ENCODE measurements at places on chromosomes 1 and 21.

DNA sequence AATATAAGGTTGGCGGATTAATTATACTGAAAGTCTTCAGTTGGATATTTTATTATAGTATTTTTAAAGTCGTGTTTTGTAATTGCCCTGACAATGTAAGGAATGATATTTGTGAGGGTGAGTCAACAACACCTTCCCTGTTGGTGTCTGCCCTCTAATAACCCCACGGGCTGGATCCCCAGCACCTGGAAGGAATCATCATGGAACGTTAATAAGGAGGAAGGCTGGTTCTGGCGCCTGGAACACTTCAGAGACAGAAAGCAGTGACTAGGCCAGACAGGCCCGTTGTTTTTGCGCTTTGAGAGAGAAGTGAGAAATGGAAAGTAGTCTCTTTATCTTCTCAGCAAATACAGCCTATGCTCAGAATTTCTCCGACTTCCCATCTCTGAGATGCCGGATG, 31.6 kb downstream of the TEX35 start:
- no peak for DNase-seq

DNA sequence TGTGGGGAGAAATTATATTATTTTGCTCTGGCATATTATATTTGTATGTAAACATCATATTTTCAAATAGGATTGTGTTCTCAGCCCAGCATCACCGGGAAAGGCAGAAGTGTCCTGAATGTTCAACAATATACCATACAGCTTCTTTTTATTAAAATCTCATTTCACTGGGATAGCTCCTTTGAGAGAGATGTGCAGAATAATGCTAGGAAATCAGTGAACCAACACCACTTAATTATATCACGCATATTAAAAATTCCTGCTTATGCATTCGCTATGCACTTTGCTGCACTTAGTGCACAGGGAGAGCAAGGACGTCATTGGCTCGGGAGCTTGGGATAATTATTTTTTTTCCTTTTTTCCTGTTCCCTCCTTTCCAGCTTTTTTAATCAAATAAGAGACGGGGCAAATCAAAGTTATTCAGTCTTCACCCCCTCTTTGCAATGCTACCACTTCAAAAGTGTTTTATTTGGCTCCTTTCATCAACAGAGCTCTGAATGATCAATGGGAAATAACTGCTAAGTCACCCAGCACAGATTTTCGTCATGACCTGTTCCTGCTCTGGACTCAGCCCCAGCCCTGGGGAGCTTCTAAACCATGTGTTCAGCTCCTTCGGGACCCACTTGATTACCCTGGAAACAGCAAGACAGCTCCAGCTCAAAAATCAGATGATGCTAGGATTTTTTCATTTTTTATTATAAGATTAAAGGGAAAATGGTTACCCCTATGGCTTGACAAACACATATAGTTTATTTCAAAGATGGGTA, 165.5 kb upstream of the DUSP10 start:
- DNase-seq = no peak

- DNase-seq = no peak
Measured at GRCh38 chr1:214989341-214989740, 93.2 kb upstream of the KCNK2 start.

DNA sequence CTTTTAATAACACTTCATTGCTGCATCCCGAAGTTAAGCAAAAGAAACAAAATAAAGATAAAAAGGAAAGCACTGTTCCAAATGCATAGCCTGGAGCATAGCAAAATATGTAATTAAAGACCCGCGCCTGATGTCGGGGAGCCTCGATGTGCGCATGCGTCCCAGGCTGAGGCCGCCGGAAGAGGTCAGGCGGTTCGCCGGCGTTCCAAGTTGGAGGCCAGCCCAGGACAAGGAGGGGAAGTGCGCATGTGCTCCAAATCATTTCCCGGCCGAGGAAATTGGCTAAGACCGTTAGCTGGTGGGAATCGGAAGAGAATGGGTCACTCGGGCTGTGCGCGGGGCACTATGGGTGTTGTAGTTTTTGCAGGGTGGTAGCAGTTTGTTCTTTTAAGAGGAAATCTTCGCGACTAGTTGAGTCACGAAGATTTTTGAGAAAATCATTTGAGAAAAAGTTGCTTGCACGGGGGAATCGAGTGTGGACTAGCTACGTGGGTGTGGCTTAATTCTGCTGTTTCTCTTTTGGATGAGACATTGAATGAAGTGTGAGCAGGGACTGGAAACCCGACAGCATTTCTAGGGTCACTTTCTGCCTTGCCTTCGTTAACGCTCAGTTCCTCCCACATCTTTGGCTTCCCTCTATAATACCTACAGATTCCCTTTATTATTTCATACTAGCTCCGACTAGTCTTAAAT, 31.0 kb upstream of the CD1D start:
- DNase-seq = peak; percentile 81

- DNase-seq = no peak
Measured at GRCh38 chr1:63817152-63817667, 43.4 kb downstream of the ROR1 start.

DNA sequence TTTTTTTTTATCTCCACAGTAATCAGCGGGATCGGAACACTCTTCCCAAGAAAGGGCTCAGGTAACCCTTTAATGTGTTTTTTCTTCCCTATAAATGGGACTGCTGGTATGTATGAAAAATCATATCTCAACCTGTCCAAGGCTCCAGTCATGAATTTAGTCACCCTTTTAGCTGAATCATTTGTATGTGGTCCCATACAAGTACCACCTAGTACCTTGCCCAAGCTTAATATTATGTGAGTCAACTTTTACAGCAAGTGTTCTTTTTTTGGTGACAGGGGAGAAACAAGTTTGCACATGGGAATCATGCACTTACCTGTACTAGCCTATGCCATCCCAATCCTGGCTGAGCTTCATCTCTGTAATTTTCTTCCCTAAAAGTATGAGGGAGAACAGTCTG, 43.7 kb upstream of the IPO9 start:
- no peak for DNase-seq

- no peak for DNase-seq
Measured at GRCh38 chr1:73804935-73805334, 393.0 kb downstream of the LRRIQ3 start.

DNA sequence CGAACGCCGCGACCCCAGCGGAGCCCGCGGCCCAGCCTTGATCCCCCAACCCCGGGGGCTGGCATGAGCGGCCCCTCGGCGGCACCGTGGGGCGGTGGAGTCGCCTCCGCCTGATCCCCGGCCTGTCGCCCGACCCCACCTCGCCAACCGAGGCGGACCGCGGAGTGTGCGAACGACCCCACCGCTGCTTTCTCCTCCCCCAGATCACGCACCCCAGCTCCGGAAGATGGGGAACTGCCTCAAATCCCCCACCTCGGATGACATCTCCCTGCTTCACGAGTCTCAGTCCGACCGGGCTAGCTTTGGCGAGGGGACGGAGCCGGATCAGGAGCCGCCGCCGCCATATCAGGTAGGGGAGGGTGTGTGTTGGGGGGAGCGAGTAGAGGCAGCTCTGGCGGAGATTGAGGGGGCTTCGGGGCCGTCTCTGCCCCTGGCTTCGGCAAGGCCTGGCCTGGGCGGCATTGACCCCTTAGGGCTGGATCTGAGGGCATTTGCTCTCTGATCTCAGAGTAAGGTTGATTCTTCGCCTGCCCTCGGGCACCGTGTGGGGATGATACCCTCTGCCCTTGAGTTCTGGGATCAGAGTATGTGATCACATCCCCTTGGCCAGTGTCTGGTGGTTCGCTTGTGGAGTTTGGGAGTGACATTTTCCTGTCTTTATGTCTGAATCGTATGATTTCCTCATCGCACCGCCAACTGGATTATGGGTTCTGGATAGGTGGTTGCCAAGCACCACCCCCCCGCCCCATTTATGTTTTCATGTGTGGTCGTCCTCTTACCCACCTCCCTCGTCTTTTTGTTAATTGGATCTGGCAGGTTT, 668 bp downstream of the RNF11 start:
- DNase-seq = peak; percentile 63

- DNase-seq = no peak
Measured at GRCh38 chr1:24927988-24928688, 1.9 kb downstream of the RUNX3 start.

DNA sequence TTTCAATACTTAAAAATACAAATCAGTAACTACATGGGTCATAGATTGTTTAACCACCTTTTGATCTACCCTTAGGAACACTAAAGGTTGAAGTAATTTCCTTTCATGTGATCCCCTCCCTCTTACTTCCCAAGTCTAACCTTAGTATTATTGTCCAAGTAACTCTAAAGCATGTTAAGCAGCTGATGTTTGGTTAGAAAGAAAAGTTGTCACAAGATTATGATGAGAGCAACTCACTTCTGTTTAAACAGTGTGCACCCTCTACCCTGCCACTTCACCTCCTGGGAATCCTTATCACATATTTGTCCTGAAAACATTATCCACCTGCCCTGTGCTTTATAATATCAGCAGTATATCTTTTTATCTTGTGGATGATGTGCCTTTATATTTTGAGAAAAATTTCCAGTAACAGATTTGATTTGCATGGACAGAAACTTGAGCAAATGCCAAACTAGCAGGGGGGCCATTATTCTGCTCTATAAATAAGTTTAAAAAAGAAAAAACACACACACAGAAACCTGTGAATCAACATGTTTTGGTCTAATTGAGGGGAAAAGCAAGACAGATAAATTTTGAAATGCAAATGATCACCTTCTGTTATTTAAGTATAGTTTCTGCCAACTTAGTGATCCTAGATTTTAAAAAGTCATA, 194.3 kb downstream of the RPS6KC1 start:
- no peak for DNase-seq

DNA sequence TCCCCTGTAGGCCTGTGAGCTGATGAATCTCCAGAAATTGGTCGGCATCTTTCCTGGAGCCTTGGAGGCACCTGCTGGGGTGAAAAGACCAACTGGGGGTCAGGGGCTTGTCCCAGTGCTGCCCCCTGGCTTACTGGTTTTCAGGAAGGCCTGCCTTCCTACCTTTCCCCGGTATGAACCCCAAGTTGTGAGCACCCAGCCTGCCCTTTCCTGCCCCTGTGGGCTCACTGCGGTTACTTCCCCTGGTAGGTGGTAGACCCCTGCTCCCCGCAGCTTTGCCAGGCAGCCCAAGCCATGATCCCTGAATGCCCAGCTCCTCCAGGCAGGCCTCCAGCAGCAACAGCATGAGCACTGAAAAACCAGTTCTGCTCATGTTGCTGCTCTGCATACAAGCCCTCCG, 10.2 kb downstream of the DMRTB1 start:
- no peak for DNase-seq

DNA sequence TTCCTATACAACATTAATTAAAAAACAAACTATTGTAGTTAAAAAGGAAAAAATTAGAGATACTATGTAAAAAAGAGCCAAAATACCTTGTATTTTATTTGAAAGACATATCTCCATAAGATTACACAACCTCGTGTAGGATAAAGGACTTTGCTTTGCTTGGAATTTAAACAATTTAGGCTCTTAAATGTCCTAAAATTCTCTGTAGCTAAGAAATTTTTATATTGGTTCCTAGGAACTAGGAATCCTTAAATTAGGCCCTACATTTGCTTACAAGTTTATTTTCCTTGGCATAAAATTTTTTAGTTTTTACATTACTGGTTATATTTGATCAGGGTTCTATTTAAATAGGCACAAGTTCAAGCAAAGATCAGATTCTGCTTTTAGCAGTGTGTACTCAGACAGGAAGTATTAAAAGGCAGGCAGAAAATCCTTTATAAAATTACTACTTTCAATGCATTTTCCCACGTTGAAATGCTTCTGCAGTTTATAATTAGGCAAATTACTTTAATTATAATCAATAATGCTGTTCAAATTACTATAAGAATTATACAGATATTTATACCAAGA, 3.4 kb upstream of the ANGPTL3 start:
- DNase-seq = no peak

DNA sequence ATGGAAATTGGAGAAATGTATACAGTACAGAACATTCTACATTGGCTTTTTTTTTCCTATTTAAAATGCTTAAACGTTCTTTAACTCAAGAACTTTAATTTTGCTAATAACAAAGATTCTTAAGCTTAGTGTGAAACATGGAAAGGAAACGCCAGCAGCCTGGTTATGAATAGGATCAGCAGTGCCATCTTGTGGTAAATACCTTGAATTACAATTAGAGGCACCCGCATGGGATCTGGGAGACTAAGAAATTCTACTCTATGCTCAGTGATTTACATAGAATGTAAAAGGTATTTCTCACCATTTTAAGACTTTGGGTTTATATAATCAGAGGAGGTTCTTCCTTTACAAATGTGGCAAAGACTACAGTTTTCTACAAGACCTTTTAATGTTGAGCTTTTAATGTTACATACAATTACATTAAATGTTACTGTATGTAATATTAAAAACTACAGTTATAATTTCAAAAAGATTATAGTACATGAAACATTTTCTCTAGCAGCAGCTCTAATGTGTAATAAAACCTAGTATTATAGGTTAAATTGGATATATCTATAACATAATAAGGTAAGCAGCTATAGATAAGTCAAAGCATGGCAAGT, 32.1 kb upstream of the APOBEC4 start:
- DNase-seq = no peak

- DNase-seq = no peak
Measured at GRCh38 chr1:92096317-92096716, 16.2 kb downstream of the BTBD8 start.

GRCh38 chr1:44072204-44072603, 40.9 kb upstream of the SLC6A9 start:
- no peak for DNase-seq

- DNase-seq = no peak
Measured at GRCh38 chr1:99647490-99647889, 1.6 kb downstream of the PALMD start.

DNA sequence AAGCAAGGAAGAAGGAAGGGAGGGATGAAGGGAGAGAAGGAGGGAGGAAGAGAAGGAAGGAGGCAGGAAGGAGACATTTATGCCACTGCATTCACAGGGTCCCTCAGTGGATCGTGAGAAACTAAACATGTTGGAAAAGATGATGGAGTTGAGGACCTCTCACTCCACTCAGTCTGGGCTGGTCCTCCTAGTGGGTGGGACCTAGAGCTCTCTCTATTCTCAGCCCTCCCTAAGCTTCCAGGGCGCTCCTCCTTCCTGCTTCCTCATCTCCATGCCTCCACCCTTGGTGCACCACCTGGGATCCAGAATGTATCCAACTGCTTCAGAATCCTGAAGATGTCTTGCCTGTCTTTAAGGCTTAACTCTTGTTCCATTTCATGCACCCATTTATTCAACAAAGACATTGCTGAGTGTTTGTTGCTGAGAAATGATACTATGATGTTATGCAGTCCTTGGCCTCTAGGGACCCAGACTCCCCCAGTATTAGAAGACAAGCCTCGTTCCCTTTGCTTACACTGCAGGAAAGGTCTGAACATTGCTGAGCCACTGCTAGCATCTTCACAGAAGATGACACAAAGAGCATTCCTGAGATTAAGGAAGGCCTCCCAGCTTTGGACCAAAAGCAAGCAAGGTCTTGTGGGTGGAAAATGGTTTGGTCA, 88.5 kb downstream of the BEND5 start:
- no peak for DNase-seq

- no peak for DNase-seq
Measured at GRCh38 chr1:16093611-16094010, 20.2 kb upstream of the FAM131C start.

DNA sequence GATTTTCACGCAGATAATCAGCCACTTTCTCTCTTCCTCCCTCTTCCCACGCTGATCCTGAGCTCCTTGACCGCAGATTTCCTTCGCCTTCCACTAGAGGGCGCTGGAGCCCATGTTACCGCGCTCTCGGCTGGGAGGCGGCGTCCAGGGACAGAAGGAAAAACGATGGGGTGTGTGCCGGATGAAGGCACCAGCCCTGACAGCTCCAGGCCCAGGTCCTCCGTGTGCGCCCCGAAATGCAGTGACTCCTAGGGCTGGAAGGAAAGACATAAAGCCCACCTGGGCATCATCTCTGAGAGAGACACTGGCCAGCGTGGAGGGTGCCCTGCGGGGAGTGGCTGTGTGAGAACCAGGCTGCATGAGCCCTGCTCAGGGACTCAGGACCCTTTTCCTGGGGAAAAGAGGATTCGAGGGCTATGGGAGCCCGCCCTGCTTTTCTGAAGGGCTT, 44.9 kb upstream of the CYP2J2 start:
- peak; percentile 50 for DNase-seq
